ENCODE measurements at places on chromosomes 16 and 17. TPM values are rescaled to one million over a fixed set of nuclear protein-coding genes. Genes with fewer than 3 reads are reported as not detected.

DNA sequence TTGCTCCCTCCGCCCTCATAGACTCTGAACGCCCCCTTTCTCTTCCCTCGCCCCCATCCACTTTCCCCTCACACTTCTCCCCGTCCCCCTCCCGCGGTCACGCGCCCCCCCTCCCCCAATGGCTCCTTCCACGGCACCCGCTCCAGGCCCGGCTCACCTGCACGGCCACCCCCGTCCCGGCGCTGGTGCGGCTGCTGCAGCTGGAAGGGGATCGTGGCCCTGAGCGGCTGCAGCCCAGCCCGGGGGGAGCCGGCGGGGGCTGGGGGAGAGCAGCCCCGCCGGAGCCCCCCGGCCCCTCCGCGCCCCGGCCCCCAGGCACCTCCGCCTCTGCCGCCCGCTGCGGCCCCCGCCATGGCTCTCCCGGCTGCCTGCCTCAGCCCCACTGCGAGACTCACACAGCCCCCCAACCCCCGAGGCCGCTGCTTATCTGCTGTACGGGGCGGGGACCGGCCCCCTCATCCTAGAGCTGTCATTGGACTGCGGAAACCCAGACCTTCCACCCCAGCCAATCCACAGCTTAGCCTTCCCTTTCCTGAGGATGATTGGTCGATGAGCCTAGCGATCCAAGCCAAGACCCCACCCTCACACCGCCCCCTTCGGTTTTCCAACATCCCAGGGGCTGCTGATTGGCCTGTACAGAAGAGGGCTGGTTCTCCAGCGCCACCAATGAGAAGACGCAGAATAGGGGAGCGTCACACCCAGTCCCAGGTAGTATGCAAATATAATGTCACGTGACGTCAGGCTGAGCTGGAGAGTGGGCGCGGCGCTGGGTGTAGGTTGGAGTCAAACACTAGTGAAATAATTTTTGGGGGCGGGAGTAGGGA lies at the start of gene FAM117A:
Gene FAM117A, minus strand, starts transcription at position 397 of the 824 bp plus-strand sequence. Its CDS starts 44 bp downstream, at position 353.
- H3K4me3 ChIP-seq: peak within 1 kb of the TSS; percentile 92
- H3K4me1 ChIP-seq: peaks cover 14% of the 10 kb centered on the region
- peak; percentile 99 for DNase-seq
- peaks cover 39% of the 10 kb centered on the region for H3K27me3 ChIP-seq
- peak within 1 kb of the TSS; percentile 81 for H3K27ac ChIP-seq

- peak; percentile 15 for DNase-seq
- H3K27me3 ChIP-seq: peaks cover 96% of the 10 kb centered on the region
Observed at GRCh38 chr16:50467943-50468748, 80.0 kb upstream of the NKD1 start.

- H3K27me3 ChIP-seq: no peaks in the 10 kb centered on the region
- H3K4me1 ChIP-seq: no peaks in the 10 kb centered on the region
- DNase-seq: no peak
- no peak overlapping the region for H3K4me3 ChIP-seq
- H3K36me3 ChIP-seq: no peaks in the 10 kb centered on the region
- H3K27ac ChIP-seq: no peak overlapping the region
Observed at GRCh38 chr16:12419151-12419550, 384.5 kb downstream of the CPPED1 start.

DNA sequence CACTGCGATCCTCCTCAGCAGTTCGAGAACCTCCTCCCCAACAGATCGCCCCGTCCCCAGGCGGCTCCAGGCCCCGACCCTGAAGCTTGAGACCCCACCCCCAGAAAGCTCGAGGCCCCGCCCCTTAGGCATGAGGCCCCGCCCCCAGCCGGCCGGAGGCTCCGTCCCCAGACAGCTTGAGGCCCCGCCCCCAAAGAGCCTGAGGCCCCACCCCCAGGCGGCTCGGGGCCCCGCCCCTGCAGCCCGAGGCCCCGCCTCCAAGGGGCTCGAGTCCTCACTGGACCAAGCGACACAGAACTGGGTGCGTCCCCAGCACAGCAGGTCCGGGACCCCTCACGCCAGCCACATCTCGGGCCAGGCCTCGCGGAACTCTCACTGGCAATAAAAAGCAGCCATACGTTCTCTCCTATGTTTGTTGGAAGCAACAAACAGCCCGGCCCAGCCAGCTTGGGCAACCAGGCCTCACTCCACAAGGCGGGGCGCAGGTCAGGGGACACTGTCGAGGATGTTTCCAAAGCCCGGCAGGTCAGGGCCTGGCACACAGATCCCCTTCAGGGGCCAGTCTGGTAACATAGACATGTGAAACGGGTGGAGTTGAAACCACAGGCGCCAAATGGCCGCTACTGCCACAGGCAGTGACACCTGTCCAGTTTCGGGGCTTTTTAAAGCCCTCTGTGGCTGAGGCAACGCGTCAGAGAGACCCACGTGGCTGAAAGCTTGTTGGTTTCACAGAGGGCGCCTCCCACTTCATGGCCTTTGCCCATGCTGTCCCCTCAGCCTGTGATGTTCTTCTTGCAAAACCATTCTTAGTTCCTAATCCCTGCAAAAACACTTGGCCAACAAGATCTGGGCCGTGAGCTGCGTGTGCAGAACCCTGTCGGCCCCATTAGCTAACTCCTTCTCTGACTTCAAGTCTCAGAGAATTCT lies 224.2 kb downstream of the PARN start:
- peaks cover 2% of the 10 kb centered on the region for H3K4me1 ChIP-seq
- H3K4me3 ChIP-seq: no peak overlapping the region
- H3K27ac ChIP-seq: peak overlapping the region; percentile 35

DNA sequence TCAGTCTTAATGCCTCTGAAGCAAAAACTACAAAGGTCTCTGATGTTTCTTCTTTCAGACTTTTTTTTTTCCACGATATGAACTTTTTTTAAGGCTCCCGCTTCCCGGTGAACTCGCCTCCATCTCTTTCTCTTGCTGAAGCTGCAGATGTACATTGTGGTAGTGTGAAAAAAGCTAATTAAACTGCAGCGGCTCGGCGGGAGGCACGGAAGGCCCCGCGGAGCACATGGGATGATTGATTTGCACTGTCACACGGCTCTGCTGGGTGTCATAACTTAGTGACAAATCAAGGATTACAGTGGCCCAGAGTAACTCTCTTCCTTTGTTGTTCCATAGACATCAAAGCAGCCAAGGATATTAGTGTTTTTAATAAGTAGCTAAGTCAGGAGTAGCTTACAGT lies 196.3 kb downstream of the AXIN2 start:
- no peak overlapping the region for H3K27ac ChIP-seq
- DNase-seq: no peak
- peaks cover 3% of the 10 kb centered on the region for H3K27me3 ChIP-seq
- H3K4me3 ChIP-seq: no peak overlapping the region
- H3K36me3 ChIP-seq: peaks cover 3% of the 10 kb centered on the region
- H3K4me1 ChIP-seq: no peaks in the 10 kb centered on the region

Gene TAC4
- total RNA-seq: not detected

Gene NPIPA2
- not detected for total RNA-seq

GRCh38 chr16:4114257-4115208 lies 1.7 kb downstream of the ADCY9 start:
- peak overlapping the region; percentile 62 for H3K4me3 ChIP-seq
- H3K4me1 ChIP-seq: peaks cover 27% of the 10 kb centered on the region
- peaks cover 22% of the 10 kb centered on the region for H3K36me3 ChIP-seq
- H3K27ac ChIP-seq: no peak overlapping the region

DNA sequence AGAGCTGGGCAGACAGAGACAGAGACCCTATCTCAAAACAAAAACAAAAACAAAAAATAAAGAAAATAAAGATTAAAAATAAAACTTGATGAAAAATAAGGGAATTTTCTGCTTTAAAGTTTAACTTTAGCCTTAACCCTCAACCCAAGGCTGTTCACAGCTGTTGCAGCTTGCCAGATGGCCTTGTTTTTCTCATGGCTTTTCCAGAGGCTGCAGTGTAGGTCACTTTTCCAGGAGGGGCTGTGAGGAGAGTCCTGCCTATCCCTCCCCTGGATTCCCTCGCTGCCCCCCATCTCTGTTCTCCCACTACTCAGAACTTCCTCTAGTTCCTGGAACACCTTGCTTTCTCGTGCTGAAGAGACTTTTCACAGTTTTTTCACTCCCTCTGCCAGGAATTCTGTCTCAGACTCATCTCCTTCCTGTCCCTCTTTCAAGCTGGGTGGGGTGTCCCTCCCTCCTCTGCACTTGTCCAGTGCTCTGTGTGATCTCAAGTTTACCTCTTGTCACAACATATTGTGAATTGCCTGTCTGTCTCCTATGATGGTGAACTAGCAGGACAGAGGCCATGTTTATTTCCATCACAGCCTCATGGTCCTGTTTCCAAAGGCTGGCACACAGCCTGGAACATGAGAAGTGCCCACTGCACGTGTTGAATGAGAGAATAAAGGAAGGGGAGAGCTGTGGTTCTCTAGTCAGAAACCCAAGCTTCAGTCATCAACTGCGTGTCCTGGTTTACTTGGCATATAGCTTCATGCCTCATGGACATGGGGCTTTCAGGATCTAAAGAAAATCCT lies 69.9 kb upstream of the MSI2 start:
- H3K27me3 ChIP-seq: peaks cover 24% of the 10 kb centered on the region
- no peaks in the 10 kb centered on the region for H3K36me3 ChIP-seq
- H3K4me1 ChIP-seq: no peaks in the 10 kb centered on the region
- H3K27ac ChIP-seq: no peak overlapping the region
- no peak for DNase-seq

- no peaks in the 10 kb centered on the region for H3K36me3 ChIP-seq
- no peak overlapping the region for H3K4me3 ChIP-seq
- peaks cover 92% of the 10 kb centered on the region for H3K27me3 ChIP-seq
- no peak overlapping the region for H3K27ac ChIP-seq
- no peaks in the 10 kb centered on the region for H3K4me1 ChIP-seq
- DNase-seq: no peak
Observed at GRCh38 chr16:23857256-23857880, 21.6 kb downstream of the PRKCB start.

- no peaks in the 10 kb centered on the region for H3K27me3 ChIP-seq
- H3K4me1 ChIP-seq: no peaks in the 10 kb centered on the region
- no peak overlapping the region for H3K4me3 ChIP-seq
- H3K36me3 ChIP-seq: no peaks in the 10 kb centered on the region
Observed at GRCh38 chr16:76729525-76729924, 452.3 kb downstream of the CNTNAP4 start.
